ENCODE measurements at places on chromosomes 2 and 18. TPM values are rescaled to one million over a fixed set of nuclear protein-coding genes. Genes with fewer than 3 reads are reported as not detected.

DNA sequence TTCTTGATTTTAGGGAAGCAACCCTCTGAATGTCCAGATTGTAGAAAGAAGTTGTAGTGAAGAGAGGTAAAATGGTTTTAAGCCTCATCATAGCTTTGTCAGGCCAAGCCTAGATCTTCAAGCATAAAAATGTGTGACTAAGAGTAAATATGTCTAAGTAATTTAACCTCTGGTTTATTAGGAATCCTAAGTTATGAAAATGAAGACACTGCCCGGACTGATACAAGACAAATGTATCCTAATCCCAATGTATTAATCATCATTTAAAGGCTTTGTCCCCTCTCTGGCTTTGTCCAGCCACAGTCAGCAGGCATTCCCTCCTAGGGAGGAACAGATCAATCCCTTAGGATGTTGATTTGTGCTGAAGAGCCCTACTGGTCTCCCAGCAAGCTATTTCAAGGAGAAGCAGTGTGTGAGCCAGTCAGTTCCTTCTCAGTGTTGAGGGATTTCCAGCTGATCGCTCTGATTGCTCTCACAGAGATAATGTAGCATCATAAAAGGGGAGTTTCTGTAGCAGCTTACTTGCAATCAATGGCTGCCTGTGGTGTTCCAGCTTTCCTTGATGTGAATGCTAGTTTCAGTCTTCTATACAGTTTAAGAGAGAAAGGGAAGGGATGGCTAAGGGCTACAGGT lies 796.1 kb downstream of the EPHA4 start:
- no peak for DNase-seq

GRCh38 chr18:46110406-46110805 lies 6.2 kb downstream of the HAUS1 start:
- no peak for DNase-seq

PMAIP1 gene
- polyA plus RNA-seq: 5.0 TPM

SOS1 gene
- polyA plus RNA-seq: 55.6 TPM

- DNase-seq: no peak
Observed at GRCh38 chr2:227052879-227053278, 111.1 kb downstream of the COL4A4 start.

PARD6G gene
- 33.8 TPM for polyA plus RNA-seq

GRCh38 chr2:66440708-66441497 lies 6.0 kb downstream of the MEIS1 start:
- DNase-seq: no peak

DNA sequence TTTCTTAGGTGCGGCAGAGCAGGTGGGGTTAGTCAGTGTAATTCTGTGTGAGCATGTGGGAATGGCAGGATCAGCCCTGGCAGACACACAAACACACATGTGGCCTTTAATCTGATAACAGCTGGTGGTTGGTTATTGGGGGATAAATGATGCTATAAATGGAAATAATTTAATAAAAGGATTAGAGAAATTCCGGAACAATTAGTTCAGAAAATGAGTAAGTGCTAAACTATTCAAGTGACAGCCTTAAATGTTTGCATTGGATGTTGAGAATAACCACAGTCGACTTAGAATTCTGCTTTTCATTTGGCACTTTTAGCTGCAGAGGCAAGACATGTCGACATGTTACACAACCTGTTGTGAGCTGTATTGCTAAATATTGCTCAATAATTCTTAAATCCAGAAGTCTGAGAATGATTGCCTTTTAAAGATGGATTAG lies 7.2 kb downstream of the SMYD1 start:
- DNase-seq: no peak

NAGK gene
- 75.4 TPM for polyA plus RNA-seq

- no peak for DNase-seq
Observed at GRCh38 chr2:115678129-115678528, 1235.7 kb downstream of the DPP10 start.

- DNase-seq: no peak
Observed at GRCh38 chr2:60707750-60708371, 48.2 kb upstream of the PAPOLG start.

CIDEA gene
- polyA plus RNA-seq: not detected

DNA sequence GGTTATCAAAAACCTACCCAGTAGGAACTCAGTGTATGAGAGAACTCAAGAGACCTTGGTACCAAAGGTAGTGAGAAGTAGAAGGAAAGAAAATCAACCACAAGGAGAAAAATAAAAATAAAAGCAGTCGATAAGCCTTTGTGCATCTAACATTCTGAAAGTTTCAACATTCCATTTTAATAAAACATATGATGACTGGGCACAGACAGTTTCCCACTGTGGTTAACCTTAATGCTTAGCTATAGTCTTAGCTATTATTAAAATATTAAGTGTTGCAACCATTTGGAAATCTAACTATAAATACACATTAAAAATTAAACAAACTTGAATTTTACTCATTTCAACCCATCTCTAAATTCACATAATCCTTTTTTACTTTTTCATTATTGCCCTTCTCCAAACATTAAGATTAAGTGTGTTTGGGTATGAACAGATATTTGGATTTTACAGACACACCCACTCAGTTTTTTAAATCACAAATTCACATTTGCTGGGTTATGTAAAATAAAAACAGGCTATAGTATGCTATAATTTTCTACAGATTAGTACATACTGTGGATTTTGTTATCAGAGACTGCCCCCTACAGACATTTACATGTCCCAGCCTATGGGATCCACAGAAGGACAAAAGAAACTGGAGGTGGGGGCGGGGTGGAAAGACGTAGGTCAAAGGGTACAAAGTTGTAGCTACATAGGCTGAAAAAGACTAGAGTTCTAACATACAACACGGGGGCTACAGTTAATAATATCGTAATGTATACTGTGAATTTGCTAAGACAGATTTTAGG lies 32.8 kb downstream of the SRBD1 start:
- DNase-seq: no peak

DNA sequence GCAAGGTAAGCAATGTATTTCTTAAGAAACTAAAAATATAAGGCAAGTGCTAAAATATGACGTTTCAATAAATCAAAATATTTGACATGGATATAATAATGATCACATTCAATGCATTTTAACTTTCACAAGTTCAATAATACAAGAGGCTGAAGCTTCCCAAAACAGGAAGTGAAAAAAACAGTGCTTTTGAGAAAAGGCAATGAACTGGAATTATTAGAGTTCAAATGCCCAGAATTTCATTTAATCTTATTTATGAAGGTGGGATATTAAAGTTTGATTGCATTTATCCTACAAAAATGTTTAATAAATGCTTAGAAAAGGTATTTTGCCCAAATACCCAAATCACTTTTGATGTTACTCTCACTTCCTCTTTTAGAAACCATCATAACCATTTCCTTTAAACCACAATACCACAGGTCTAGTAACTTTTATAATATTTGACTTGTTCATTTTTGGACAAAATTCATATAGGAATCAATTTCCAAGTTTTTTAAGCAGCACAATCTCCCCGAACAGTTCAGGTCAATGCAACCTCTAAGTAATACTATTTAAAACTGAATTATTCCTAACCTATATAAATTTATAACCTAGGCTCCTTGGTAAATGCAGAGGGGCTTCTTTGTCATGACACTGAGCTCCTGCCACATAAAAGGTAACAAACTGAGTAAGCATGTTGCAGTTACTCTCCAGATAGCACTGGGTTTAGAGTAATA lies 2.1 kb downstream of the NCKAP1 start:
- DNase-seq: no peak

POMC gene
- polyA plus RNA-seq: 3.1 TPM

DNA sequence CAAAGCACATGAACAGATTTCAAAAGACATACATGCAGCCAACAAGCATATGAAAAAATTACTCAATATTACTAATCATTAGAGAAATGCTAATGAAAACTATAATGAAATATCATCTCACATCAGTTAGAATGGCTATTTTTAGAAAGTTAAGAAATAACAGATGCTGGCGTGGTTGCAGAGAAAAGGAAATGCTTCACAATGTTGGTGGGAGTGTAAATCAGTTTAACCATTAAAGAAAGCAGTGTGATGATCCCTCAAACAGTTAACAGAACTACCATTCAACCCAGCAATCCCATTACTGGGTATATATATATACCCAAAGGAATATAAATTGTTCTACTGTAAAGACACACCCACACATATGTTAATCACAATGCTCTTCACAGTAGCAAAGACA lies 117.7 kb upstream of the SETBP1 start:
- no peak for DNase-seq

DNA sequence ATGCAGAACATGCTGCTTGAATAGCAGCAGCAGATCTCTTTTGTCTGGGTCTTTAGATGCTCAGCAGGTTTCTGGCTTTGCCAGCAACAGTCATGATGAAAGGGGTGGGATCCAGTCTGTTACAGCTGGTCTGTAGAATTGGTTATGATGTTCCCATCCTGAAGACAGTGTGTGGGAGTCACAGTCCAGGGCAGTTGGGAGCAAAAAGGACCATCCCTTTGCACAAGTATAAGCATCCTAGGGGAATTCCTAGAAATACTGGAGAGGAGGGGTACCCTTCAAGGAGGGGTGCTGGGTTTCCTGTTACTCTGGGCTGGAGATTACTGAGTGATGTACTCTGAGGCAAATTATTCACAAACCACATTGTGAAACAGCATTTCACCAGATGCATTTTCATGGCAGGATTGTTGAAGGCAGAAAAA lies 119.9 kb upstream of the RND3 start:
- DNase-seq: no peak

CTAGE1 gene
- polyA plus RNA-seq: not detected

NGEF gene
- polyA plus RNA-seq: 2.1 TPM

- DNase-seq: no peak
Observed at GRCh38 chr2:60297296-60298005, 256.0 kb downstream of the BCL11A start.

All from renal cortex interstitium (tissue), 15 donors.